Calu3 (cell line): ENCODE measurements at places on chromosomes 5 and 9. TPM values are rescaled to one million over a fixed set of nuclear protein-coding genes. Genes with fewer than 3 reads are reported as not detected.

DNA sequence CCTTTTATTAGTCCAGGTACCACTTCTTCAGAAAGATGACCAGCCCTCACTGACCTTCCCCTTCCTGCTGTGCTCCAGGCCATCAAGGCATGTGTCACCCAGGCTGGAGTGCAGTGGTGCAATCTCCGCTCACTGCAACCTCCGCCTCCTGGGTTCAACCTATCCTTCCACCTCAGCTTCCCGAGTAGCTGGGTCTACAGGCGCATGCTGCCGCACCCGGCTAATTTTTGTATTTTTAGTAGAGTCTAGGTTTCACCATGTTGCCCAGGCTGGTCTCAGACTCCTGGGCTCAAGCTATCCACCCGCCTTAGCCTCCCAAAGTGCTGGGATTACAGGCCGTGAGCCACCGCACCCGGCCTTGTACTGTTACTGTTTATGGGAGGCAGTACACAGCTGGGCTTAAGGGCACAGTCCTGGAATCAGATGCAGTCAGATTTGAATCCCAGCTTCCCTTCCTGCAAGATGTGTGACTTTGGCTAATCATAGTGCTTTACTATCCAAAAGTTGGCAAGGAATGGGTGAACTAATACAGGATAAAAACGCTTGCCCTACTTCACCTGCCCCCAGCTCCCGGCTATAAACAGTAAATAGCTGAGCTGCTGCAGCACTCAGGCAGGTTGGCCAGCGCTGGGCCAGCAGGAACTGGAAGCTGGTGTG, 483 bp upstream of the EIF4EBP3 start:
- no peak for DNase-seq

DNA sequence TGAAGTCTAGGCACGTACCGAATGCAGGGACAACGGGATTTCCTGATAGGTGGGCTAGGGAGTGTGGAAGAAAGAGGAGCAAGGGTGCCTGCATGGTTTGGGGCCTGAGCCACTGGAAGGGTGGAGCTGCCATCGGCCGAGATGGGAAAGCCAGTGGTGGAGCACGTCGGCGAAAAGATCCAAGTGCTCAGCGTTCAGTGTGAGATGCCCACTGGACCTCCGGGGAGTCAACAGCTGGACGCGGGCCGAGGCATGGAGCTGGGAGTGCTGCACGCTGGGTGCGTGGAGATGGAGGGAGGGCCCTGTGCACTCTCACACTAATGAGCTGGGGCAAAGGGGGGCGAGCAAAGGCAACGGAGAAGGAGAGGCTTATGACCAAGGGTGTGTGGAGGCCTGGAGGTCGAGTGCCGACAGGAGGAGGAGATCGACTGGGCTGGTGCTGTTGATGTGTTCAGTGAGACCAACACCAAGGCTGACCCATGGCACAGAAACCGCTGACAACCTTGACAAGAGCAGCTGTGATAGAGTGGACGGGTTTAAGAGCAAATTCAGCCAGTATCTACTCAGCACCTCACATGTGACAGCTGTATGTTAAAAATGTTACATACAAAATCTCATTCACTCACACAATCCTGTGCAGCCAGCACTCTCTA, 85.7 kb downstream of the STK10 start:
- no peak for DNase-seq

GRCh38 chr5:22780756-22781155, 72.4 kb downstream of the CDH12 start:
- DNase-seq = no peak

- DNase-seq = no peak
Measured at GRCh38 chr5:44933686-44934085, 124.9 kb downstream of the MRPS30 start.

GRCh38 chr5:20347334-20347733, 359.3 kb upstream of the CDH18 start:
- DNase-seq = no peak

DNA sequence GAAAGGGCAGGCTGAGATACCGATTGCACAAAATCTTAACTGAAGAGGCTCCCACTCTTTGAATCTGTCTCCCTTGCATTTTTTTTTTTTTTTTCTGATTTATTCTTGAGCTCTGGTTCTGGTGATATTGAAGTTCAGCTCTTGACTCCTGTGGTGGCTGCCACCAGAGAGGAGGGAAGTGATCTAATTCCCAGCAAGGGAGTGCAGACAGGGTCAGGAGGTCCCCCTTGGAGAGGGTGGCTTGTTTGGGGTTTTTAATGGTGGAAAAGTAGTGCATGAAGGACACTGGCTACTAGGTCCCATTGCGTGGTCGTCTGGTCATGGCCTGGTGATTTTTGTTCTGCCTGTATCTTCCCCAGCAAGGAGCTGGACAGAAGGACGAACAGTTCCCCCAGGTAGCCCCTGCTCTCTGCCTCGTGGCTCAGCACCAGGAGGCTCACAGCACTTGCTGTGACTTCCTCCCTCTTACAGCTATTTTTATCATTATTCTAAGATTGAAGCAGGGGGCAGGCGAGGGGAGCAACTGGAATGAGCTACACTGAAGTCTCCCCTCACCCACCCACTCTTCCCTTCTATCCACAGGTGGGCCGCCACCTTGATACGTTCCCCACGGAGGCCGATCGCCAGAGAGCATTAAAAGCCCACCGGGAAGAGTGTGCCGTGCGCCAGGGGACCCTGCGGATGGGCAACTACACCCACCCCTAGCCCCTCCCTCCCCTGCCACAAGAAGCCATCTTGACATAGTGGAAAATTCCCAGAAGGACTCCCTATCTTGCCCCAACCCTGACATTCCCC, 10.4 kb upstream of the BARHL1 start:
- no peak for DNase-seq

DNA sequence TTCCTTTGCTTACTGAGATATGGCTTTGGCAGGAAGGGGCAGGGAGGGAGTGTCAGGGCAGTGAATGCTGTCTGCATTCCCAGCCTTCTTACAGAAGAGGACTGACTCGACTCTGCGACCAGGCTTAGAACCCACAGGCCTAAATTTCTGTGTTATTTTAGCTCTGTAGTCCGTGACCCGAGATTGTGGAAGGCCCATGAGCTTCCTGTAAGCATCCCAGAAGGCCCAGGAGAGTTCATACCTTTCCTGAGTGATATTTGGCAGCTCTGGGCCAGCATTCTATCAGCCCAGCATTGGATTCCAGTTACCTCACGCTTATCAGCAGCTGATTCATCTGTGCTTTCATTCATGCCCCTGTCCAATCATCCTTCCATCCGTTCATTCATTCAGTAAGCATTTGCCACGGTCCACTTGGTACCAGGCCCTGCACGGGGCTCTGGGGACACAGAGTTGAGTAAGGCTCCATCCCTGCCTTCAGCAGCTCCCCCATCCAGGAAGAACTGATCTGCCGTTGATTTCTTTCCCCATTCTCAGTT, 28.2 kb upstream of the RPL26L1 start:
- no peak for DNase-seq

DNA sequence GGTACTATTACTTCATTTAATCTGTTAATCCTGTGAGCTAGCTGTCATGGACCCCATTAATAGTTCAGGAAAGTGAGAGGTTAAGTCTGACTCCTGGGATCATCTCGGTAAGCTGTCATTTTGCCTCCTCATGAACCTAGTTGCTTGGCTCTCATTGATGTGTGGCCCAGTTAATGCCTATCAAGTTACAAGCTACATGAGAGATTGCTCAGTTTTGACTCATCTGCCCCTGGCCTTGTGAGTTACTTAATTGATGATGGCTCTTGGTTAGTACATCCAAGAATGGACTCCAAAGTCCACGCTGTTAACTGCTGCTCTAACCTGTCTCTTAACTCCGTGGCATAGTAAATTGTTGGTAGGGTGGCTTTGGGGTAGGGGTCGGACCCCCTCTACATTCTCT, 23.9 kb downstream of the LARP1 start:
- DNase-seq = peak; percentile 13

- no peak for DNase-seq
Measured at GRCh38 chr9:78144008-78144381, 91.9 kb upstream of the CEP78 start.

- no peak for DNase-seq
Measured at GRCh38 chr9:120474591-120475243, 105.2 kb downstream of the CDK5RAP2 start.

DNA sequence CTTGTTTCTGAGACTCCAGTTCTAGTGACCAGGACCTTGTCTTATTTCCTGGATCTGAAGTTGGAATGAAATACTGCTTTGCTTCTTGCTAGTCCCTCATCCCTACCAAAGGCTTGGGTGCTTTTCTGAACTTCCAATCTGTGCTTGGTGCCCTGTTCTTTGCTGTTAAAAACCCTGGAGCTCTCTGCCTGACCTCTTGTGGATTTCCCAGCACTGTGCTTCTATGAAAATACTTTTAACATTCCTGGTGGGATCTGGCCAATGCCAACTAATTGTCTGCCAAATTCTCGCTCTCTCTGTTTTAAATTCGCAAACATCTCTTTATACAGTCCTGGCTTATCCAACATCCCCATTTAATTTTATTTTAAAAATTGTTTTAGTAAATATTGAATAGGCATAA, 26.7 kb upstream of the CSNK1G3 start:
- DNase-seq = no peak

DNA sequence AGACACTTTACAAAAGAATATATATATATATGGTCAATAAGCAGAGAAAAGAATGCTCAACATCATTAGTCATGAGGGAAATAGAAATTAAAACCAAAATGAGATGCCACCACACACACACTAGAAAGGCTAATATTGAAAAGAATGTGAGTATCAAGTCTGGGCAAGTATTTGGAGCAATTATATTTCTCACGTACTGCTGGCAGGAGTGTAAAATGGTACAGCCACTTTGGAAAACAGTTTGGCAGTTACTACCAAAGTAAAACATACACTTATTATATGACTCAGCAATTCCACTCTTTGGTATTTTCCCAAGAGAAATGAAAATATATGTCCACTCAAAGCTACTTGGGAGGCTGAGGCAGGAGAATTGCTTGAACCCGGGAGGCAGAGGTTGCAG, 29.8 kb downstream of the NEUROG1 start:
- no peak for DNase-seq

- peak; percentile 64 for DNase-seq
Measured at GRCh38 chr5:172733131-172733973, 37.6 kb downstream of the DUSP1 start.

- no peak for DNase-seq
Measured at GRCh38 chr9:120360046-120360445, 219.9 kb downstream of the CDK5RAP2 start.

DNA sequence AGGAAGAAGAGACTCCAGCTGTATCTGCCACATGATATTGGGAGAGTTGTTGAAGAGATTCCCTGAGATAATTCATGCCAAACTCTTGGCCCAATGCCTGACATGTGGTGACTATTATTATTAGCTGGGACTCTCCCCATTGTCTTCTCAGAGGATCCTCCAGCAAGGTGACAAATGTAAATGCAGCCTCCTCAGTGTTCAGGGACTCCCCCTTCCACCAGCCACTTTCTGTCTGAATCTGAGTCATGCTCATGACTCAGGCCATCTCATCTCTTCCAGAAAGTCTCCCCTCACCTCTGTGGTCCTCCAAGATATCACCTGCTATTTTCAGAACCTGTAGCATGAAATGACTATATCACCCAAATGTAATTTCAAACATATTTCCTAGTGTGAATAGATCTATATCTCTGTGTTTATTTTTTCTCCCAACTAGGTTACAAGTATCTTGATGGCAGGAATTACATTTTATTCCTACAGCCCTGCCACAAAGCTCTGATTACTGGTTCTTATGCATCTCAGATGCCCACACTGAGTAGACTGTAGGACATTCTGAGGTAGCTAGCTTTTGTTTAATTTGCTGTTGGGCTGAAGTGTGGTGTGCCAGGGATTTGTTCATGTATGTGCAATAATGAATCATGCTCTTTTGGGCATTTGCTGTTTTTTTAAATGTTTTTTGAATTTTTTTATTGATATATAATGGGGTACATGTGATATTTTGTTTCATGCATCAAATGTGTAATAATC, 126.6 kb upstream of the IL12B start:
- DNase-seq = peak; percentile 23

HSPB3 gene
- not detected in 2 replicates for total RNA-seq

F12 gene
- total RNA-seq = 14.3 and 20.2 TPM in 2 replicates

LHX6 gene
- 0.97 TPM in 1 of 2 replicates, not detected in the other for total RNA-seq

ARID3C gene
- total RNA-seq = not detected in 2 replicates

FOXD4L6 gene
- total RNA-seq = 0.28 TPM in 1 of 2 replicates, not detected in the other

TMEFF1 gene
- 1.7 TPM in 2 replicates for total RNA-seq

SLC27A4 gene
- 13.8 and 15.3 TPM in 2 replicates for total RNA-seq

LIFR gene
- total RNA-seq = 7.6 and 7.9 TPM in 2 replicates

ABITRAM gene
- 6.6 and 7.1 TPM in 2 replicates for total RNA-seq

SCGB3A1 gene
- not detected in 2 replicates for total RNA-seq
